Adrenal gland (tissue), 19 donors: ENCODE measurements at places on chromosomes 1 and 21. TPM values are rescaled to one million over a fixed set of nuclear protein-coding genes. Genes with fewer than 3 reads are reported as not detected.

The OR6N1 gene
- not detected for total RNA-seq

- DNase-seq: no peak
Observed at GRCh38 chr1:47572731-47573430, 135.0 kb downstream of the FOXD2 start.

DNA sequence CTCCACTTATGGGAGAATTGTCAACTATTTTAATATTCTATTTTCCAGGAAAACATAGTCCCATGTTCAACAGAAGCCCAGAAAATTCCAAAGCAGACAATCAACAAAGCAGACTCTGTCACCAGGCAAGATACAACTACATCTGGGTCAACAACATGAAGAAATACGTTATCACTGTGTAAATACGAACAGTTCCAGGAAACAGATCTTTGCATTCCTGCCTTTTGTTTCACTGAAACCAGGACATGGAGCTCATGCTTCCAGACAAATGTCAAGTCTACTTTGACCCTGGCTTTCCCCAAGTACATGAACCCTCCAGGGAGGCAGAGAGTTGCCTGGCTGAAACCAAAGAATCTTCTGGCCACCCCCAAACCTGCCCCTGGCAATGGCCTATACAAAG, 106.7 kb downstream of the SETD4 start:
- no peak for DNase-seq

The ACTN2 gene
- total RNA-seq: 0.22 TPM

The KLHDC9 gene
- 15.0 TPM for total RNA-seq

The CTBS gene
- total RNA-seq: 28.9 TPM

DNA sequence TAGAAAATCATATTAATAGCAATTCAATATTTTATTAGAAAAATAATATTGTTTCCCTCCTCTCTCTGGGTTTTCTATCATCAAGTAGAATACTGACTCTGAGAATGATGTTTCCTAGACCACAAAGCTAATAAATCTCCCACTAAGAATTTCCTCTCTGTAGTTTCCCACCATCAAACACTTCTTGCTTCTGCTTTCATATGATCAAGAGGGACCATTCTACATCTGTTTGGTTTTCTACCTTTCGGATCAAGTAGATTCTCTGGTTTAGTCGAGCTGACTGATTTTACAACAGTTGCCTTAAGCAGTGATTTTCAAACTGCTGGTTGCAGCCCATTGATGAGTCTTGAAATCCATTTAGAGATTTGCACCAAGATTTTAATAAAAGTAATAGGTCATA, 240.2 kb upstream of the PTBP2 start:
- no peak for DNase-seq

- DNase-seq: no peak
Observed at GRCh38 chr1:241542199-241542907, 10.2 kb downstream of the KMO start.

DNA sequence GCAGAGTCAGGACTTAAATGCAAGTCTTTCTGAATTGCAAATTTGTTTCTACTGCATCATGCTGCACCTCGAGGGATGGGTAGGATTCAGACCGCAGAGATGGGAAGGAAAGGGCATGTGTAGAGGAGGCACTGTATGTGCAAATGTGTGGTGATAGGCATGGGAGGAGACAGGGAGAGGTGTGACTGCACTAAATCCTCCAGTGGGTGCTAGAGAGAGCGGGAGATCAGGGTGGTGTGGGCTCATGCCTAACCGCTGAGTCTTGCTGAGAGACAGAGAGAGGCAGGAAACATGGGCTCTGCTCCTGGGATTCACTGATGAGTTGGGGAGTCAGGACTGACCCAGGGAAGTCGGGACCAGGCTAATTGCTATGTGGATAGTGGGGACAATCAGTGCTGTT, 61.1 kb downstream of the PTPRU start:
- DNase-seq: no peak
